Foreskin keratinocyte (primary cell): ENCODE measurements at places on chromosomes 5 and 9. TPM values are rescaled to one million over a fixed set of nuclear protein-coding genes. Genes with fewer than 3 reads are reported as not detected.

CD274 gene
- 26.1 and 27.6 TPM in 2 replicates for total RNA-seq

TMEM252 gene
- total RNA-seq, result not detected in 2 replicates

EDIL3 gene
- total RNA-seq, result 0.04 and 0.10 TPM in 2 replicates

ADAMTS6 gene
- total RNA-seq, result 19.6 and 23.2 TPM in 2 replicates

DMRT2 gene
- not detected in 2 replicates for total RNA-seq

FBP2 gene
- not detected in 2 replicates for total RNA-seq

SPINK14 gene
- not detected in 2 replicates for total RNA-seq

SLC6A7 gene
- not detected in 2 replicates for total RNA-seq

DEPDC1B gene
- 28.7 and 33.4 TPM in 2 replicates for total RNA-seq

IQGAP2 gene
- 0.11 TPM in 1 of 2 replicates, not detected in the other for total RNA-seq
